Adrenal gland (tissue), 19 donors: ENCODE measurements at places on chromosomes 6 and 20. TPM values are rescaled to one million over a fixed set of nuclear protein-coding genes. Genes with fewer than 3 reads are reported as not detected.

LST1 gene
- 13.9 TPM for total RNA-seq

HBS1L gene
- 64.8 TPM for total RNA-seq

TSBP1 gene
- not detected for total RNA-seq

NKX2-2 gene
- not detected for total RNA-seq

SPATS1 gene
- not detected for total RNA-seq

SYCP2L gene
- total RNA-seq, result 3.0 TPM

TMEM217 gene
- 7.9 TPM for total RNA-seq

WFDC12 gene
- total RNA-seq, result not detected

RNF144B gene
- total RNA-seq, result 8.4 TPM

KIAA0408 gene
- total RNA-seq, result 1.8 TPM

PRR18 gene
- 0.60 TPM for total RNA-seq

GNL1 gene
- 51.6 TPM for total RNA-seq

SPO11 gene
- not detected for total RNA-seq

FAM209B gene
- 0.17 TPM for total RNA-seq

DCBLD1 gene
- 6.1 TPM for total RNA-seq

VARS2 gene
- total RNA-seq, result 50.0 TPM

TNFRSF6B gene
- 1.4 TPM for total RNA-seq

SLC22A16 gene
- not detected for total RNA-seq

SLC12A5 gene
- 1.3 TPM for total RNA-seq

CCDC170 gene
- total RNA-seq, result 5.1 TPM

PSORS1C2 gene
- total RNA-seq, result not detected

SH3BGRL2 gene
- 11.5 TPM for total RNA-seq

ACTL10 gene
- 2.3 TPM for total RNA-seq

TCP11 gene
- total RNA-seq, result not detected

IL20RA gene
- 20.8 TPM for total RNA-seq

TFAP2B gene
- total RNA-seq, result not detected

GPLD1 gene
- total RNA-seq, result 0.87 TPM

HLA-G gene
- total RNA-seq, result 0.21 TPM

BRPF3 gene
- 41.5 TPM for total RNA-seq

RAD21L1 gene
- total RNA-seq, result not detected

BPI gene
- 0.17 TPM for total RNA-seq

SEL1L2 gene
- total RNA-seq, result 2.3 TPM

MAP3K5 gene
- 251 TPM for total RNA-seq

PPP1R16B gene
- 7.7 TPM for total RNA-seq

CALHM6 gene
- total RNA-seq, result 4.4 TPM

FERMT1 gene
- total RNA-seq, result 22.7 TPM

TMC2 gene
- 0.11 TPM for total RNA-seq

OTOR gene
- not detected for total RNA-seq

PARD6B gene
- total RNA-seq, result 9.1 TPM

PHF1 gene
- 50.5 TPM for total RNA-seq

MROH8 gene
- total RNA-seq, result 3.3 TPM

KIF25 gene
- total RNA-seq, result not detected

CTCFL gene
- not detected for total RNA-seq

PGC gene
- total RNA-seq, result not detected

MYT1 gene
- 1.6 TPM for total RNA-seq

AKAP7 gene
- 63.0 TPM for total RNA-seq

COL21A1 gene
- total RNA-seq, result 1.4 TPM

THEMIS gene
- 2.6 TPM for total RNA-seq

EPHA7 gene
- total RNA-seq, result 0.11 TPM

MEA1 gene
- total RNA-seq, result 57.4 TPM

TMEM239 gene
- not detected for total RNA-seq

MATN4 gene
- not detected for total RNA-seq

MAP7 gene
- 10.8 TPM for total RNA-seq

PHACTR1 gene
- total RNA-seq, result 3.4 TPM

CD83 gene
- 8.3 TPM for total RNA-seq

OR2B6 gene
- total RNA-seq, result not detected

FAXC gene
- total RNA-seq, result not detected
